ENCODE measurements at places on chromosomes 7 and 10. TPM values are rescaled to one million over a fixed set of nuclear protein-coding genes. Genes with fewer than 3 reads are reported as not detected.

DNA sequence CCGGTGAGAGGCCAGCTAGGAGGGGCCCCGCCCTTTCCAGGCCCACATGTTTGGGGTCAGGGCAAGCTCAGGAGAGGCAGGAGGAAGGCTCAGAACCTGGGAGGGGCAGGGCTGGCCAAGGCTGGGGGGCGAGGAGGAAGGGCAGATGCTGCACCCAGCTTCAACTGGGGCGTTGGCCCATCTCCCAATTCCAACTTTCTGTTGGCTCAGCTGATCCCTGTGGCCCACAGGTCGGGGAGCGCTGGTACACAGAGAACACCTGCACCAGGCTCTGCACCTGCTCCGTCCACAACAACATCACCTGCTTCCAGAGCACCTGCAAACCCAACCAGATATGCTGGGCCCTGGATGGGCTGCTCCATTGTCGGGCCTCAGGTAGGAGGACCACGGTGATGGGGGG lies 40.1 kb downstream of the ZAN start:
- DNase-seq = no peak

GRCh38 chr7:158055726-158056510 lies 531.7 kb downstream of the PTPRN2 start:
- DNase-seq = no peak

DNA sequence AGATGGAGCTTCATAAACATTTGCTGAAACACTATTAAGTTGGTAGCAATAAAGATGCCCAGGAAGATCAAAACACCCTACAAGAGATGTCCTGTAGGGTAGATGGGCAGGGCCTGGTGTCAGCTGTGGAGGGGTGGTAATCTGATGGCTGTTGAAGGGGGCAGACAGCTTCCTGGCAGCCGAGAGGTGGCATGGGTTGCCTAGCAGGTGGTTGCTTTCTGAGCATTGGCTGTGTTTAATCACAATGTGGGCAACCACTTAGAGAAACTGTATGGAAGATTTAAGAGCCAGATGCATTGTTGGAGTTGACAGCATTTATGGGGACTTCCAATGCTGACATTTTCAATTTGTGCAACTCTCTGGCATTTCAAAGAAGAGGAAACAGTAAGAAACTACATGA lies 79.9 kb upstream of the SLC26A5 start:
- DNase-seq = no peak

GRCh38 chr7:117148971-117149370 lies 173.9 kb downstream of the WNT2 start:
- peak; percentile 3 for DNase-seq

Gene BTBD16
- total RNA-seq = 0.42 TPM

Data from H7 (cell line).